RKO (cell line): ENCODE measurements at places on chromosomes 12 and 14.

- DNase-seq: peak; percentile 25
Measured at GRCh38 chr14:55577229-55577628, 2.8 kb upstream of the KTN1 start.

- DNase-seq: no peak
Measured at GRCh38 chr14:65320661-65321308, 91.7 kb upstream of the FUT8 start.

DNA sequence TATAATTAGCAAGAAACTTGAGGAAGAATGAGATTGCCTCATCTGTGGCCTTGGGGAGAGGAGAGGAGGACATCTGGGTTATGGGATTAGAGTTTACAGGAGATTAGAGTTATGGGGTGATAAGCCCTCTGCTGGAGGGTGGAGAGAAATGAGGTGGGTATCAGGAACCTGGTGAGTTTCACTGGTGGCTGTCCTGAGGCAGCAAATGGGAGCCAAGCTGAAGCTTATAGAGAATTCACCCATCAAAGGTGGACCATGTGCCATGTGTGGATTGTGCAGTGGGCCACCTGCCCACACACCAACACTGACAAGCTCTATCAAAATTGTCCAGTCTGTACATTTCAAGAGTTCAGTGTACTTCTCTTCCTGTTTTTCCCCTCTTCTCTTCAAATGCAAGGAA, 135.3 kb downstream of the AEBP2 start:
- no peak for DNase-seq

DNA sequence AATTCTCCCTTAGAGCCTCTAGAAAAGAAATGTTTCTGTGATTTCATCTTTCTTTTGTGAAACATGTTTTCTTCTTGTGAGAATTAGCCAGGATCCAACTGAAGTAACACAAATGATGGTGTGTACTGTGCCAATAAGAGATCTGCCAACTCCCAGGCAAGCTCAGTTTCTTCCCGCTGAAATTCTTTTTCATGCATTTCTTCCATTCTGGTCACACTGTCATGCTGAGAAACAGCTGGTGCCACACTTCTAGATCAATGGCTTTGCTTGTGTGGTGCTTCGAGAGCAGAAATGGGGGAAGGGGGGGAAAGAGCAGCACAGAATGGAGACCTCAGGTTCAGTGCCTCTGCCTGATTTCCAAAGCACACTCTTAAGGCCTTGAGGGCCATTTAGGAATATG, 41.4 kb upstream of the FGF6 start:
- no peak for DNase-seq

GRCh38 chr14:82422230-82422629, 888.6 kb upstream of the SEL1L start:
- DNase-seq: no peak

DNA sequence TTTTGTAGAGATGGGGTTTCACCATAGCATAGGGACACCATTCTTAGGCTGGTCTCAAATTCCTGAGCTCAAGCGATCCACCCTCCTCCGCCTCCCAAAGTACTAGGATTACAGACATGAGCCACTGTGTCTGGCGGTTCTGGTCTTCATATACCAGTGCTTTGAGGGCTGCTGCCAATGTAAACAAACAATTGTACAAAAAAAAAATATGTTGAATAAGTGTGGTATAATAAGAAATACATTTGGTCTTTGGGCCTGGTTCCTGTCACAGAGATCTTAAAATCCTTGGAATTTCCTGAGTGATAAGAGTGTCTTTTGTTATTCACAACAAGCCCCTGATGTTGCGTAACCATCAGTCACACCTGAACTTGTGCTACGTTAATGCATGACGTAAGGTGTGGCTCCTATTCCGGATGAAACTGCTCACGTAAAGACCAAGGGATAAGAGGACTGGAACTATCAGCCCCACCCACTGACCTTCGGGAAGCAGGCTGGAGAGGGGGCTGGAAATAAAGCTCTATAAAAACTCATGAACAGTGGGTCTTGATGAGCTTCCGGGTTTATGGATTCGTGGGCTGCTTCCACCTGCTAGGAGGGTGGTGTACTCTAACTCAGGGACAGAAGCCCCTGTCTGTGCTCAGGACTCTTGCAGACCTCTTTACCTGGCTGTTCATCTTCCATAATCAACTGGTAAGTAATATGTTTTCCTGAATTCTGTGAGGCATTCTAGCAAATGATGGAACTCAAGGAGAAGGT, 16.5 kb upstream of the RIMKLB start:
- DNase-seq: no peak

- DNase-seq: no peak
Measured at GRCh38 chr12:43655586-43655985, 103.0 kb downstream of the PUS7L start.

GRCh38 chr14:72847721-72848120, 46.2 kb downstream of the DPF3 start:
- DNase-seq: no peak

- DNase-seq: no peak
Measured at GRCh38 chr14:33555710-33556350, 395.0 kb downstream of the EGLN3 start.

- no peak for DNase-seq
Measured at GRCh38 chr12:98893675-98894411, 248.8 kb downstream of the APAF1 start.
